ENCODE measurements at places on chromosomes 4 and X.

DNA sequence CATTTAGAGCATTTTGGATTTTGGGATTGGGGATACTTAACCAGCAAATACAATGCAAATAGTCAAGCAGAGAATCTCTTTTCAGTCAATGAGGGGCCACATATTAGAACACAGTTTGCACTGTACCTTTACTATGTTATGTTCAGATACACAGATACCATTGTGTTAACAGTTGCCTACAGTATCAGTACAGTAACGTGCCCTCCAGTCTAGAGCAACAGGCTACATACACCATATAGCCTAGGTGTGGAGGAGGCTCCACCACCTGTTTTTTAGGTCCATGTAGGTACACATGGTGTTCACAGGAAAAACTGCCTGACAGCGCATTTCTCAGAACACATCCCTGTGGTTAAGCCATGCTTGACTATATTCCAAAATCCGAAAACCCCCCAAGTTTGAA, 9.1 kb downstream of the GRPEL1 start:
- no peak for DNase-seq

GRCh38 chrX:93649381-93649780, 24.0 kb downstream of the NAP1L3 start:
- no peak for DNase-seq

- no peak for DNase-seq
Observed at GRCh38 chr4:158758142-158758541, 10.7 kb upstream of the FNIP2 start.

DNA sequence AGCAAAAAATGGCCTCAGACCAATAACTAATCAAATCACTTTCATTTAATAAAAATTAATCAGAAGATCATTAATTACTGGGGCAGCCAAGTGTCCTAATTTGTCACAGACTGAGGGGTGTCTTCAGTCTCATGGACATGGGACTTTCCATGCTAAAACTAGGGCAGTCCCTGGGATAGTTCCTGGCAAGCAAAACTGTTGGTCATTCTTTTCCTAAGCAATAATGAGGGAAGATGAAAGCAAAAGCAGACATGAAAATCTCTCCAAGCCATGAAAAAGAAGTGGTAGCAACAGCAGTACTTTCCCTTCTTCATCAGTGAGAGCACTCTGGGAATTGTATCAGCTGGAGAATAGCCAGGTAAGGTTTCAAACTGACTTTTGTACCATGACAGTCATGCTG, 3.7 kb upstream of the ANTXR2 start:
- DNase-seq, result no peak

GRCh38 chr4:89469516-89469915, 161.9 kb upstream of the GPRIN3 start:
- no peak for DNase-seq

GRCh38 chrX:104137496-104137895, 19.3 kb downstream of the SLC25A53 start:
- no peak for DNase-seq

- no peak for DNase-seq
Observed at GRCh38 chrX:2261831-2262667, 238.7 kb downstream of the DHRSX start.

GRCh38 chrX:499870-500364, 113.2 kb upstream of the PPP2R3B start:
- DNase-seq, result no peak

GRCh38 chrX:123665197-123665596, 67.7 kb downstream of the THOC2 start:
- DNase-seq, result no peak

DNA sequence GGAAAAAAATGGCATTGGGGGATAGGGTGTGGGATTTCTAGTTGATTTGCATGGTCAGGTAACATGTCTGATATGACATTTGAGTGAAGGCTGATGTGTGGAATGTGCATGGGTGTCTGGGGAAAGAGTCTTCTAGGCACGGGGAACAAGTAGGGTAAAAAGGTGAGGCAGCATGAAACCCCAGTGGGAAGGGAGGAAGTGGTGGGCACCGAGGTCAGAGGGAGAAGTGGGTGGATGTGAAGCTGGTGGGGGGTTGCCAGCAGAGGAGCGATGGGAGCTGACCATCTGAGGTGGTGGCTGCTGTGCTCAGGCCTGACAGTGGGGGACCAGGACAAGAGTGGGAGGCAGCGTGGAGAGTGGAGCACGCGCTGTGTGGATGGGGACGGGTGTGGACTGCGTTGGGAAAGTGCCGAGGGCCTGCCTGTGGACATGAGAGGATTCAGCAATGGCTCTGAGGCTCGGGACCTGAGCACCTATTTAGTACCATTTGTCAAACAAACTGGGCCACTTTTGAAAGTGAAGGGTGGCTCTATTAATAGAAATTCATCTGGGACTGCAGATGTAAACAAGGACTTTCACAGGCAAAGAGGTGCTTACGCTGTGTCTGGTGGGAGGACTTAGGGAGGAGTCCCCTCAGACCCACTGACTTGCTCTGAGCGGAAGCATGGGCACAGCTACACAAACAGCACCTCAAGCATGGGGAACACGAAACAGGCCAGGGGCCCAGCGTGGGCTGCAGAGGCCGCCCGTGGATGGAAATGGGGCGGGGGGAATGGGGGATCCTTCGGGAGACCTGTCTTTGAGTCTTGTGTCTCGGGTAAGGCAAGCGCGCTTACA, 16.7 kb upstream of the S100P start:
- DNase-seq, result no peak

- DNase-seq, result no peak
Observed at GRCh38 chr4:41620594-41621256, 82.8 kb downstream of the LIMCH1 start.

DNA sequence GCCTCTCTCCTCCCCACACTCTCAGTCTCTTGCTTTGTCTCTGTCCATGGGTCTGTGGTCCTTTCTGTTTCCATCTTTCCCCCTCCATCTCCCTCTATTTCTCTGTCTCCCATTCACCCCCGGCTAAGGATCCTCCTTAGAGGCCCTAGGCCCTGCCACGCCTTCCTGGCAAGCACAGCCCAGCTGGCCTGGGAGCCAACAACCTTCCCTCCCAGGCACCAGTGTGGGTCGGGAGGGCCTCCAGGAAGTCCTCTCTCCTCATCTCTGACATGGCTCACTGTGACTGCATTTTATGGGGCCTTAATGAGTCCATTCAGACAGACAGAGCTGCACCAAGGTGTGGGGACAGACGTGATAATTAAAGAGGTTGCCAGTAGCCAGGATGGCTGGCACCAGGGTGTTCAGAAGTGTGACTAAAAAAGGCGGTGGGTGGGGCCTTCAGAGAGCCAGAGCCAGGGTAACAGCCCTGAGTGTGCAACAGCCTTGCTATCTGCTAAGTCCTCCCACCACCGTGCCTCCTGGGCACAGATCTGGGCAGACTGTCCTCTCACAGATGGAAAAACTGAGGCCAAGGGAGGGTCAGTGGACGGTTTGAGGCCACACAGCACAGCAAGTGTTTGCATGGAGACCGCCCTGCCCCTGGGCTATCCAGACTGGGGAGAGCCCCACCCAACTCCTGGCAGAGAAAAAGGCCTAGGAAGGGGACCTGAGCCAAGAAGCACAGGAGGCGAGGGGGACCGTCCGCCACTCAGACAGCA, 31.5 kb downstream of the BLOC1S4 start:
- no peak for DNase-seq

- no peak for DNase-seq
Observed at GRCh38 chr4:116561768-116562167, 523.6 kb downstream of the TRAM1L1 start.

GRCh38 chrX:100911731-100912130, 17.0 kb downstream of the XKRX start:
- DNase-seq, result no peak

- DNase-seq, result no peak
Observed at GRCh38 chrX:125319646-125320521, at the start of gene TEX13C. Gene TEX13C, plus strand, starts transcription at chrX:125319871. Its CDS starts 249 bp downstream, at chrX:125320120.

DNA sequence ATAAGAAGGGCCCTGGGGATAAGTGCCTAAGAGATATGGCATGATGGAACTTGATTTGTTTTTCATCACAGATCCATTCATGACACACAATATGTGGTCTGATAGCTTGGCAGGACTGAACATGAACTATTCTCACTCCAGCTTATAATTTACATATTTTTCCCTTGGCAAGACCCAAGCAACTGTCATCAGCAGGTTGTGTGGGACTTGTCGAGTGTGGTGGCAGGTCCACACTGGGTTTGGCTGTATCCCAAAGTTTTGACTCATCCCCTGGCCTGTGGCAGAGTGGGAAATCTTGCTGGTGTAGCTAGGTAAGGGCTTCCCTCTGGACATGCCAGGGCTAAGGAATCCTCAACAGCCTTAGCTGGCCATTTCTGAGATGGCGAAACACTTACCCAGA, 81.0 kb upstream of the STIM2 start:
- DNase-seq, result no peak

DNA sequence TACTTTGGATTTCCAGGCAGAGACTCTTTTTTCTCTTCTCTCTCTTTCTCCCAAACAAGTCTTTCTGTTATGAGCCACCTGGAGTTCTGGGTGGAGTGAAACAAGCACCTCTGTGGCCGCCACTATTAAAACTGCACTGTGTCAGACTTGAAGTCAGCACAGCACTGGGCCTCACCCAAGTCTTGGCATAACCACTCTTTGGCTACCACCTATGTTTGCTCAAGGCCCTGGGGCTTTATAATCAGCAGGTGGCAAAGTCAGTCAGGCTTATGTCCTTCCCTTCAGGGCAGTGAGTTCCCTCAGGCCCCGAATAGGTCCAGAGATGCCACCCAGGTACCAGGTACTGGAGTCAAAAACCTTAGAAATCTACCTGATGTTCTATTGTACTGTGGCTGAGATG, 52.4 kb downstream of the ITIH6 start:
- DNase-seq, result no peak

DNA sequence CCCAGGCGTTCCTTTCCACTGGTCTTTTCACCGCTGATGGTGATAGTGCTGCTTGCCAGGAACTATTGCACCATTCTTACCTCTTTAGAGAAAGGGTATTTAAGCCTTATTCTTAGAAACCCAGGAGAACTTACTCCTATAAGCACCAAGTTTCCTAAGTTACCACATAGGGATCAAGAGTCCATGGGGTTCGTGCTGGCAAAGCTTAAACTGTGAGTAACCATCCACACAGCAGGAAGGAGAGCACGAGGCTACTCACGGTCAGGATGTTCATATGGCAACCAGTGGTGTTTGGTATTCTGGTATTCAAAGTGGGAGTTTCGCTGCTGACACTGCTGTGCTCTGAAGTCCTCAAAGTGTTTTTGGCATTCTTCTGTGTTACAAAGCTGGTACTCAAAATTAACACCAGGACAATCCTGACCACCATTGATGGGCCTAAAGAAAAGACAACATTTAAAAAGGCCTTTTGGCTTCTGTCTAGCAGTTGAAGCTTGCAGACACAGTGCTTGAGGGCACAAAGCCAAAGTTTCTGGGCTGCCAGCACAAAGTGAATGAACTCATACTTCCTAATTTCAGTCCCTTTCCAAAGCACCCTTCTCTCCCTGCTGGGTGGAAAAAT, 256.9 kb downstream of the ADAMTS3 start:
- DNase-seq, result no peak

DNA sequence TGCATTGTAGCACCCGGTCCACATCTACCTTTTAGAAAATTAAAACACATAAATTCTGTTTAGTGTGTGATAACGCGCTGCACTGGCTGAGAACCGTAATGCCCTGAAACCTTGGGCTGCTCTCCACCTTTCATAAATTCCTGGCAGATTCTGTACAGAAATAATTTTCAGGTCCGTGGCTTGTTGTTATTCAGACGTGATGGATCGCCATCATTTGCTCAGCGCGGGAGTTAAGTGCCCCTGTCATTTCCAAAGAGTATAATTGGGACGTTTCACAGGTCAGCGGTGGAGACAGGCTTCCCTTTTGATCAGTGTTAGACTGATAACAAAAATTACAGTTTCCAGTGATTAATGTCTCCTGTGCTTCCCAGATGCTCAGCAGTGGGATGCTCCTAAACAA, 16.5 kb downstream of the UVSSA start:
- DNase-seq, result no peak

DNA sequence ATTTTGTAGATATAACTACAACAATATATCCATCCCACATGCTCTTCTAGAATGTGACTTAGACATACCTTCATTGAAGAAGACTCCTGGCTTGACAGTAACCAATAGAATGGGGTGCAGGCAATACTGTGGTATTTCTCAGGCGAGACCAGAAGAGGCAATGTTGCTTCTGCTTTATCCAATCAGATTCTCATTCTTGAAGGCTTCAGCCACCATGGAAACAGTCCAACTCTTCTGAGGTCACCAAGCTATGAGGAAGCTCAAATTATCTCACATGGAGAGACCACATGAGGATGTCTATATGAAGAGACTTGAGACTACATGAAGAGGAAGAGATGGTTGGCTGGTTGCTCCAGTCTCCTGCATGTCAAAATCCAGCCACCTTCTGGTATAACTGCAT, 469.9 kb downstream of the PCDH10 start:
- DNase-seq, result no peak

DNA sequence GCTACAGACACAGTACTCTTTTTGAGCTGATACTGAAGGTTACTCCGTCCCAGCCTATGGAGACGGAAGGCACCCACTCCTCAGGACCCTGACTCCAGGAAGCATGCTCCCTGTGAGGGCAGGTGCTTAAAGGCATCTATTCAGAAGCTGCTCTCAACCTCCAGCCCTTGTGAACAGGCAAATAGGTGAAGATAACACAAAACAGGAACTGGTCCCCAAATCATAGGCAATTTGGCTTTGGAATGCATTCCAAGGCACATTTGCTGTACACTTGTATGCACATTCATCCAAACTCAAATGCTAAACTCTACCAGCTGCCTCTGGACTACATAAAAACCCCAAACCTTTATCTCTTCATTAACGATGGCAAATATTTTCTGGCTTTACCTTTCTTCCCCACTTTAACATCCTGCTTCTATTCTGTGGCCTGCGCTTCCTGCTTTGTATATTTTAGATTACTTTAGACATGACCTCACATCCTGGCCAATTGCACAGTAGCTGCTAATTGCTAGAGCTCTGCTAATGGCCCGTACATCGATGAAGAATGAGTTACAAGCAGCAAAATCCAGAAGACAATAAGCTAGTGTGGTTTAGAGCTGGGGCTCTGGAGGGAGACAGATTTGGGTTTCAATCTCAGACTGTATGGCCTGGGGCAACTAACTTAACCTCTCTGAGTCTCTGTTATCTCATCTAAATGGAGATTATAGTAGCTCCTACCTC, 3.2 kb downstream of the SEL1L3 start:
- no peak for DNase-seq

- DNase-seq, result no peak
Observed at GRCh38 chrX:151958101-151958500, 16.4 kb downstream of the GABRE start.

GRCh38 chr4:15244354-15244753, 183.5 kb upstream of the C1QTNF7 start:
- DNase-seq, result no peak

GRCh38 chrX:2489446-2490445, 11.0 kb downstream of the DHRSX start:
- no peak for DNase-seq
